Lower lobe of right lung (tissue), 2 donors: ENCODE measurements at places on chromosomes 12 and 14. TPM values are rescaled to one million over a fixed set of nuclear protein-coding genes. Genes with fewer than 3 reads are reported as not detected.
A peak's percentile ranks its signal among the peaks of the same experiment; 100 is the strongest.

DNA sequence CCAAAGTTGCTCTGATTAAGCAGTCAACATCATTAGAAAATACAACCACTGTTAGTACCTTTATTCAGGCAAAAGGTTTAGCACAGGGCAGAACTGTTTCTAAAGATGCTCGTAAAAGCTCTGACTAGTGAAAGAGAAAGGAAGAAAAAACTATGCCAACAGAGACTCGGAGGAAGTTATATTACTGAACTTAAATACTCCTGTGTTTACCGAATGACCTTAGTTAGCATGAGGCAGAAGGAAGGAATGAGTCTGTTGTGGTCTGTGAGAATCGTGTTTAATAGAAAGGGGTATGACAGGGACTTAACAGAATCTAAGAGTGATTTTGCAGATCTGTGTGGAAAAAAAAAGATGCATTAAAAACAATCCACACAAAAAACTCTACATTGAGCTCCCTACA is 84.1 kb upstream of the OVCH1 start:
- no peak for DNase-seq

DNA sequence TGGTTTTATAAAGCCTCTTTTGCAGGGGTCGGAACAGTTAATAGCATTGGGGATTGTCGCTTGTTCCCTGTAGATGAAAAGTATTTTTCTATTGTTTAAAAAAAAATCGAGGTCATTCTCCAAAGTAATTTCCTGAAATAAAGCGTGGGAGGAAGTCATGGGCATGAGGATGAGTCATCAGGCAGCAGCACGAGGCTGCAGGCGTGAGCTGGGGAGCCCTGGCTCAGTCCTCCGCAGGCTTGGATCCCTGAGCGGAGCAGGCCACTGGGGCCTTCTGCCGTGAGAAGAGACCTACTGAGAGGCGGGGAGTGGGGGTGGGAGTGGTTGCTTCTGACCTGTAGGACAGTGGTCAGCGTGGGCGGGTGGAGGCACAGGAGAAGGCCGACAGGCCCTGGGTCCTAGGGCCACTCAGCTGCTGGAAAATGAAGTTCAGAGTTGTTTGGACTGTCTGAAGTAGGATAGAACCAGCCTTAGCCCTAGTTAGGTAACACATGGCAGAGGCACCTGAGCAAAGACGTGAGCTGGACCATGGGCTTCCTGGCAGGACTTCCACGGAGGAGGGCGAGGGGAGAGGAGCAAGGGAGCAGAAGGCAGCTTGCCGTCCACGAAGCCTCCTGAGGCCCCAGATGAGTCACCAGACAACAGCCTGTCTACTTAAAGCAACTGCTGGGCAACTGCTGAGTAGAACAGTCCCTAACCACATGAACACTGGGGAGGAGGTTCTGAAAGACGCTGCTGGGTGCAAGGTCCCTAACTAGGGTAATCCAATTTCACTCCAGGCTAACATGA is 21.1 kb upstream of the LGALS3 start:
- DNase-seq: peak; percentile 95

- no peak for DNase-seq
Observed at GRCh38 chr14:50352584-50352983, 40.5 kb downstream of the DMAC2L start.

DNA sequence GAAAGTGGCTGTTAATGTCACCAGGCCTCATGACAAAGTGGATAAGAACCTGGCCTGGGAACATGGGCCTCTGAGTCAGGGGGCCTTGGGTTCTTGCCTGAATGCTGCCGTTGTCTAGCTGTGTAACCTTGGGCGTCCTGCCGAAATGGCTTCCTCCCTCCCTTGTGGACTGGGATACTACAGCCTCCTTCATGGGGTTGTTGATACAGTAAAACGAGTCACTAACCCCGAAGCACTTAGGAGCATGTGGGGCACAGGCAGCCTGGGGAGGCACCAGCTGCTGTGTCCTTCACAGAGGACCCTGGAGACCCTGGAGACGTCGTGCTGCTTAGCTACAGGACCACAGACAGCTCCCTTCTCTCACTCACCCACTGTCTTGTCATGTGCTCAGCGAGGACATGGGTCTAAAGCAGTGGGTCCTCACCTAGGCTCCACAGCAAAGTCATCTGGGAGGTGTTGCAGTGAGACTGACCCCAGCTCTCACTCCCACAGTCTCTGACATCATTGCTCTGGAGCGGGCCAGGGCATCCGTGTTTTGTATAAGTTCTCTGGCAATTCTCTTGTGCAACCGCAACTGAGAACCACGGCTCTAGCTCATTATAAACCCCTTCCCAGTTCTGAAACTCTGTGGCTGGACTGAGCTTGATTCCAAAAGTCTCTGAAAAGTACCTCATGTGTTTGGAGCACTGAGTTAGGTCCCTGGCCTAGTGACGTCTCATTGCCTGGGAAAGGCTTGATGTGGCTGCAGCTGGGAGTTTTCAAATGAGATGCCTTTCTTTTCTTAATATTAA is 42.1 kb downstream of the SERPINA3 start:
- no peak for DNase-seq

- DNase-seq: no peak
Observed at GRCh38 chr12:96424601-96425000, 24.4 kb upstream of the CDK17 start.

- no peak for DNase-seq
Observed at GRCh38 chr14:68492381-68493151, 300.3 kb downstream of the ZFP36L1 start.

DNA sequence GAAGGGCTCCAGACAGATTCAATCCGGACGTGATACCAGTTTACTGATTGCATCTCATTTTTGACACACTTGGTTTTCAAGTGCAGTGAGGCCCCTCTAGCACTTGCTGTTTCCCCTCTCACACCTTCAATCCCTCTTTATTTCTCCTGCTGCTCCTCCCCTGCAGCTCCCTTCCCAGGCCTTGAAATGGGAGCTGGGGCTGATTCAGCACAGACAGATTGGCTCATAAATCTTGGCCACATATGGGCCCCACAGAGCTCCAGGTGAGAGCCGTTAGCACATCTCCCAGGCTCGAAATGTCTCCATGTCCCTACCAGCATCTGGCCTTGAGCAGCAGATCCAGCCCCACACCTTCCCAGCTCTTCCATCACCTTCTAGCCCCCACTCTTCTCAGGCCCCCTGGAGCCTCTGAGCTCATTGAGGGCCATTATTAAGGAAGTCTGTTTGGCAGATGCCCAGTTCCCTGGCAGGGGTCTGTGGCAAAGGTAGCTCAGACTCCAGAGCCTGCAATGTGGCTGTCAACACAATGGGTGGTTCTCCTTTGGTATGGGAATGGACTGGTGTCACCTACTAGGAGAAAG is 220.3 kb upstream of the FKBP4 start:
- no peak for DNase-seq

- DNase-seq: no peak
Observed at GRCh38 chr12:646442-647384, 16.5 kb downstream of the NINJ2 start.

GRCh38 chr14:20546877-20547276 is 14.0 kb downstream of the RNASE9 start:
- no peak for DNase-seq

DNA sequence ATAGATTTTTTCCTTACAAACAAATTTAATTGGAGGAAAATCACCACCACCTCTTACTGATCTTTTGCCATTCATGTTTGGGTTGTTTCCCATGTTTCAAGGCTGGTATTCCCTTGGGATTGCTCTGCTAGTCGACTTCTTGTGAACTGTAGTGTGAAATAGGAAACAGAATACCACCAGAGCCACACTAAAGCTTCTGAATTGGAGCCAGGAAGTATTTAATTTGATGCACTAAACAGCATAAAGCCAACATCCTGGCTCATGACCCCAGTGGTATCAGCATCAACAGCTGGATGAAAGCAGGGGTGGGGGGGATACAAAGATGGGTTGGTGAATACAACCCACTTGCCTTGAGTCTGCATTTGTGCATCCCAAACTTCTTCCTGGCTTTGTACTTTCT is 127.5 kb downstream of the TBC1D30 start:
- DNase-seq: no peak

GRCh38 chr14:94524093-94524492 is 14.8 kb upstream of the SERPINA12 start:
- no peak for DNase-seq

DNA sequence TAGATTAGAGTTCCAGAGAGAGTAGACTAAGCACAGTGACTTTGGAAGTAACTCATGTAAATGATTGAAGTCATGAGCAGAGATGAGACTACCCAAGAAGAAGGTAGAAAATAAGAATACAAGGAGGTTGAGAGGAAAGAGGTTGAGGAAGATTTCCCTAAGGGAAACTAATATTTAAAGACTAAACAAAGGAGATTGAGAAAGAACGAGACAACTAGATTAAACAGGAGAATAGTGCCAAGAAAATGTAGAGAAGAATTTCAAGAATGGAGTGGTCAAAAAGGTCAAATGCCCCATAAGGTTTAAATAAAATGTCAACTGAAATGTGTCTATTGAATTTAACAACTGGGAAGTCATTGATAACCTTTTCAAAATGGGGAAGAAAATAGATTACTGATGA is 59.0 kb downstream of the RPS29 start:
- no peak for DNase-seq

DNA sequence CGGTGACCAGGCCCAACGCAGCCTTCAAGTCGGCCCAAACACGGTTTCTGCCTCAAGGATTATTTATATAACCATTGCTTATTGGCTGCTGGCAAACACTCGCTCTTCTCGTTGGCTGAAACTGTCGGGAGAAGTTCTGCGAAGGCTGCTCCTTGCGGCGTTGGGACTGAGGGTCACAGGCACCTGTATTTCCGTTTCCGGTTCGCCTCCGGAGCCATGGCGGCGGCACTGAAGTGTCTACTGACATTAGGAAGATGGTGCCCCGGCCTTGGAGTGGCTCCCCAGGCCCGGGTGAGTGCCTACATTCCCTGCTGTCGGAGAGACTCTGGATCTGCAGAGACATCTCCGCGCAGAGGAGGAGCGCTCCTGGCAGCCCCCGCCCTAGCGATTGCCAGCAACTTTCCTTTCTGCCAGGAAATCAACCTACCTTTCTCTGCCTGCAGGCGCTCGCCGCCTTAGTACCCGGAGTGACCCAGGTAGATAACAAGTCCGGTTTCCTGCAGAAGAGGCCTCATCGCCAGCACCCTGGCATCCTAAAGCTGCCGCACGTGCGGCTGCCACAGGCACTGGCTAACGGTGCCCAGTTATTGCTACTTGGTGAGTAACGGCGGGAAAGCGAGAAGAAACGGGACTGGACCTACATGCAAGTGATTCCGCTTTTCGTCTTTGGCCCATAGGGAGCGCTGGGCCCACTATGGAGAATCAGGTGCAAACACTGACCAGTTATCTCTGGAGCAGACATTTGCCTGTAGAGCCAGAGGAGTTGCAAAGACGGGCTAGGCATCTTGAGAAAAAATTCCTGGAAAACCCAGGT is at the start of gene METTL17:
Gene METTL17, plus strand, starts transcription at position 194 of the 814 bp plus-strand sequence. Its CDS starts 23 bp downstream, at position 217.
- peak; percentile 93 for DNase-seq

DNA sequence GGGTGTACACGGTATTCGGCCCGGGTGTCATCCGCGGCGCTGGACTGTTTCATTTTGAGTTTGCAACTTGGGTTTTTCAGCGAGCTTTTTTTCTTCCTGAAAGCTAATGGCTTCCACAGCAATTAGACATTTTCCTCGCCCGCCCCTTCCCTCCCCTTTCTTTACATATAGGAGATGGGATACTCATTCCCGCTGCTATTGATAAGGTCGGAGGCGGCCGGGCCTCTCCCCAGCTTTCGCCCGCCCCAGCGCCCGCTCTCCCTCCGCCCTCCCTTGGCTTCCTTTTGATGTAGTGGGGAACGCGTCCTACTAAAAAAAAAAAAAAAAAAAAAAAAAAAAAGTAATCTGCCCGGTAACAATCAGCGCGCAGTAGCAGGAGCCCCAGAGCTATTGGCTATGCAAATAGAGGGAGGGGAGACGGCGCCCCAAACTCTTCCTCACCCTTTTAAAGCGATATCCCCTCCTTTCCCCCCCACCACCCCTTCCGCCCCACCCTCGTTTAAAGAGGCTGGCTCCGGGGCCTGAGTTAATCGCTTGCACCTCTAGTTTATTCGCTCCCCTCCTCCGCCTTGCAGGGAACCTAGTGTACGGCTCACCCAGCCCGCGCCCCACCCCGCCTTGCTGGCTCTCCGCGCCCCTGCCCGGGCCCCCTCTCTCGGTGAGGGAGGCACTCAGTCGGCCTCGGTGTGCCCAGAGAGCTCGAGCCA is 1.7 kb upstream of the CCND2 start:
- peak; percentile 83 for DNase-seq

- no peak for DNase-seq
Observed at GRCh38 chr14:72792051-72792788, 101.7 kb downstream of the DPF3 start.

DNA sequence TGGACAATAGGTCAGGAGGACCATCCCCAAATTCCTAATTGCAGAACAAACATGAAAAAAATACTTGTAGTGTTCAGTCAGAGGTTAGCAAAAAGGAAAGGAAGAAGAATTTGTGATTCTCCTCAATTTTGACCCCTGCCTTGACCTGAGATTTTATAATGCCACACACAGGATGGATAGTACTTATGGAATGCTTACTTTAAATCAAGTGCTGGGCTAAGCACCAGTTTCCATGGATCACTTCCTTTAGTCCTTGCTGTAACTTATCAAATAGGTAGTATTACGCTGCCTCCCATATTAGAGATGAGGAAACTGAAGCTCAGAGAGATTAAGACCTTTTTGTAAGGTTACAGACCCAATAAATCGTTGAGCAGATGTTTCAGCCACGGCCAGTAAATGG is 81.2 kb upstream of the OVCH1 start:
- DNase-seq: no peak

DNA sequence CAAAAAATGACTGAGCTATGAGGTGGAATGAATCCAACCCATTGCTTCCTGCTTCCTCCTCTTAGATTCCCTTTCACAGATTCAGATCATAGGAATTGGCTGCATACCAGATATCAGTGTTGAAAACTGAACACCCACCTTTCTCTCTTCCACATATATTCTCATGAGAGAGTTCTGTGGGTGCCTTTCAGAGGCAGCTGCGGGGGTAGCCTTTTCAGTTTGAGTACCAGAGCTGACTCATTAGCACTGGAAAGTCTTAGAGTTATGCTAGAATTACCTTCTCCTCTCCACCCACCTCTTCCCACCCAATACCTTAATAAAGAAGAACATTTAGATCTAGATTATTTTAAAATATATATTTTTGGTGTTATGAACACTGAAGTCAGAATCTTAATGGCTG is 495.4 kb upstream of the SEL1L start:
- no peak for DNase-seq

Gene ADSS1
- total RNA-seq: 5.1 TPM

Gene SERPINA12
- not detected for total RNA-seq

Gene TMBIM4
- total RNA-seq: 174 TPM

Gene OASL
- 21.1 TPM for total RNA-seq

Gene SOX5
- total RNA-seq: 14.0 TPM

Gene APOF
- not detected for total RNA-seq

Gene ANKRD52
- total RNA-seq: 27.8 TPM

Gene STON2
- total RNA-seq: 34.3 TPM
